Mesothelial cell of epicardium (in vitro differentiated cells): ENCODE measurements at places on chromosomes 7 and 10.

- H3K36me3 ChIP-seq = no peaks in the 10 kb centered on the region
- no peak overlapping the region for H3K27ac ChIP-seq
- no peak for DNase-seq
- no peak overlapping the region for H3K4me3 ChIP-seq
Measured at GRCh38 chr7:4159761-4160554, 522.1 kb upstream of the FOXK1 start.

DNA sequence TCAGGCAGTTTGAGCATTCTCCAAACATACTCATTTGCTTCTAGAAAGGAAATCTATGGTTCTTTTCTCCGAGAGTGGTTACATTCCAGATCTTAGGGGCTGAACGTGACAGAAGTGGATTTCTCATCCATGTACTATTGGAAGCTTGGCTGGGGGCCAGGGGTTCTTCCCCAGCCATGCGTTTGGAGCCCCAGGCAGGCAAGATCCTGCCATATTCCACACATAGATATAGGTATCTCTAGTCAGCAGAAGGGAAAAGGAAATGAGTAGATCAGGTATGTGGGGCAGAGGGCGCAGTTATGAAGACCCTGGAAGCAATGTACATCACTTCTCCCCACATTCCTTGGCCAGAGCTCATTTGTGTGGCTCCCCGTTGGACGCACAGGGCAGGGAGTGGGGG lies 299.8 kb downstream of the CCDC3 start:
- peaks cover 20% of the 10 kb centered on the region for H3K4me1 ChIP-seq
- H3K27ac ChIP-seq = no peak overlapping the region
- no peaks in the 10 kb centered on the region for H3K27me3 ChIP-seq
- DNase-seq = no peak
- no peak overlapping the region for H3K4me3 ChIP-seq

GRCh38 chr7:24700521-24701260 lies 56.6 kb downstream of the GSDME start:
- H3K27ac ChIP-seq = peak overlapping the region; percentile 0
- H3K4me1 ChIP-seq = peaks cover 17% of the 10 kb centered on the region
- H3K4me3 ChIP-seq = no peak overlapping the region

DNA sequence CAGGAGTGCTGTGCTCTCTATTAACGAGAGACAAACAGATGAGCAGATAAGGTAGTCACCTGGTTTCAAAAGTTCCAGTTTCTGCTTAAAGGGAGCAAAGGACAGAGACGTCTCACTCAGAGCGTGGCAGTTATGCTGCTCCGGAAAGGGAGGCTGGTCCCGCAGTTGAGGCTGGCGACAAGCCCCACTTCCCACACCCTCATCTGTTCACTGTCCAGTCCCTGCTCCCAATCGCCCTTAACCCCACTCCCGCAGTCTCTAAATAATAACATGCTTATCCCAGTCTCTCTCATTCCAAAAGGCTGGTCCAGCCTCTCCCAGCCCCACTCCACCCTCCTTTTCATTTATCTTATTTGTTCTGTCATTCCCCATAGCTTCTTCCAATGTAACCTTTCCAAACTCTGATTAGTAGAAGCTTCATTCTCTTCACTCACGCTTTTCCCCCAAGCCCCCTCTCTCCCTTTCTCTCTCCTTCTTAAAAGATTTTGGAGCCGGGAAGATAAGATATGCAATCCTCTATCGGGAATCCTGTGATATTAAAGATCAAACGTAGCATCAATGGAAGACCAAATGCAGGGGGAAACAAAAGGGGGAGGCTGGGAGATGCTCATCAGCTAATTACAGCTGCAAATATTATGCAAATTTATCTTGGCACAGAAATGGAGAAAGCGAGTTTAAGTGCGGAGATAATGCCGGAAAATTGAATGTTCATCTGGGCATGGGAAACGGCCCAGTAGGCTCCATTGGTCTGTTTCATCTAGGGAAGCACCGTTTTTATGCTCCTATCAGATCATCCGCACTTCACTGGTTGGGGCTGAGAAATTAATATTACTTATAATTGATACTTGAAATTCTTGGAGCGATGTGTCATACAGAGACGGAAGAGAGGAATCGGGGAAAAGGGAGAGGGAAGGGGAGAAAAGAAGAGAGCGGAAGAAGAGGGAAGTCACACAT lies 16.3 kb upstream of the GATA3 start:
- no peak overlapping the region for H3K27ac ChIP-seq
- DNase-seq = no peak
- H3K36me3 ChIP-seq = no peaks in the 10 kb centered on the region
- H3K4me3 ChIP-seq = no peak overlapping the region

GRCh38 chr10:88735661-88736060 lies 24.2 kb upstream of the LIPN start:
- no peak overlapping the region for H3K4me3 ChIP-seq
- no peak overlapping the region for H3K27ac ChIP-seq
- peaks cover 35% of the 10 kb centered on the region for H3K27me3 ChIP-seq
- DNase-seq = no peak

DNA sequence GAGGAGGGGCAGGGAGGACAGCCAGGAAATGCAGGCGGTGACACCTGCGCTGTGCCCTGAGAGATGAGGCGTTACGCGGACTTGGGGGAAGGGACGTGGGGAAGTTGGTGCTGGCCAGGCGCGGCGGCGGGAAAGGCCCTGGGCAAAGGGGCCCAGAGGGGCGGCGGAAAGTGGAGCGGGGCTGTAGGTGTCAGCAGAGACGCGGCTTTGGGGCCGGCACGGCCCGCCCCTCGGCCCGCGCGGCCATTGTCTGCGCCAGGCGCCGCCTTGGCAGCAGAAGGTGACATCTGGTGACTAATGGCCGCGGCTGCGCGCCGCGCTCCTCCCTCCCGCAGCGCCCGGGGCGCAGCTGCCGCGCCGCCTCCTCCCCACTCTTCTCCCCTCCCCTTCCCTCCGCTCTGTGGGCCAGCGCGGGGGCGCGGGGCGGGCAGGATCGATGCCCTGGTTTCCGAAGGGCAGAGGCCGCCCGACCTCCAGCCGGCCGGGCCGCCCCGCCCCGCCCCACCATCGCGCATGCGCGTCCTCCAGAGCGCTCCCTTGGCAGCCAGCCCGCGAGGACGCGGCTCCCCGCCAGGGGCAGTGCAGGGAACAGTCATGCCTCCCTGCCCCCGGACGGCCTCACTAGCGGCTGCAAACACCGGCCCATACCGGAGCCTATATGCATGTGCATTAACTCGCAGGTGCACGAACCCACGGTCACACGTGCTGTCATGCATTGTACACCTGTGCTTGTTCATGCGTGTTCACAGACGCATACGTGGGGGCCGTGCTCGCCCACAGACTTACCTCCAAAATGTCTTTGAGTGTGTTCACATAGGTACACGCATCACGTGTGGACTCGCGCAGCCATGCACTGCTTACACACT lies 269.6 kb downstream of the RPS24 start:
- H3K27me3 ChIP-seq = no peaks in the 10 kb centered on the region
- H3K4me1 ChIP-seq = peaks cover 25% of the 10 kb centered on the region
- H3K36me3 ChIP-seq = no peaks in the 10 kb centered on the region
- peak overlapping the region; percentile 91 for H3K27ac ChIP-seq
- peak; percentile 92 for DNase-seq

DNA sequence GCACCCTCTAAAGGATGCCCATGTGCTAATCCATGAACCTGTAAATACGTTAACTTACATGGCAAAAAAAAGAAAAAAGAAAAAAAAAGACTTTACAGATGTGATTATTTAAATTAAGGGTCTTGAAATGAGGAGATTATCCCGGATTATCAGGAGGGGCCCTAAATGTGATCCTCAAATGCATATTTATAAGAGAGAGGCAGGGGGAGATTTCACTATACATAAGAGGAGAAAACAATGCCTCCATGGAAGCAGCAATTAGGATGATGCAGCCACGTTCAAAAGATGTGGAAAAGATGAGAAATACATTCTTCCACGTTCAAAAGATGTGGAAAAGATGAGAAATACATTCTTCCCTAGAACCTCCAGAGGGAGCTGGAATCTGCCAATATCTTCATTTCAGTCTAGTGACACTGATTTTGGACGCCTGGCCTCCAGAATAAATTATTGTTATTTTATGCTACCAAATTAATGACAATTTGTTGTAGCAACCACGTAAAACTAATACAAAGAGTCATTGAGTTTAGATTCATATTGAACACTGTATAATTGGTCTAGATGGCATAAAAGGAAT lies 328.4 kb upstream of the GNAI1 start:
- peaks cover 2% of the 10 kb centered on the region for H3K27me3 ChIP-seq
- no peak overlapping the region for H3K4me3 ChIP-seq
- no peak for DNase-seq
- no peak overlapping the region for H3K27ac ChIP-seq
- H3K36me3 ChIP-seq = peaks cover 4% of the 10 kb centered on the region

DNA sequence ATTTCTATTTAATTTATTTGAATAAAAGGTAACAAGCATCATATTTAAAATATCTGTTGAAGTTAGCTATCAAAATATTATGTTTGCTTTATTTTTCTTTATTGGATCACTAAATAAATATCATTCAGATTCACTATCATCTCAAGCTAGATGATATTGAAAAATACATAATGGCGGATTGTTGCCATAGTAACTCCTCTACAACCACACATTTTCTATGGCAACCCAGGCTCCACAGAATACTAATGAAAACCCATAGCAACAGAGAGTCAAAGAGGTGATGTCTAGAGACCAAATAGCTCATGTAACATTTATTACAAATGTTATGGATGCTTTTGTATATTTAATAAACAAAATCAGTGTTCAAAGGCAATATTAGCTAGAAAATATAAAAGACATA lies 148.9 kb upstream of the CDK1 start:
- H3K27me3 ChIP-seq = no peaks in the 10 kb centered on the region
- no peak for DNase-seq
- H3K4me3 ChIP-seq = no peak overlapping the region
- no peaks in the 10 kb centered on the region for H3K4me1 ChIP-seq

DNA sequence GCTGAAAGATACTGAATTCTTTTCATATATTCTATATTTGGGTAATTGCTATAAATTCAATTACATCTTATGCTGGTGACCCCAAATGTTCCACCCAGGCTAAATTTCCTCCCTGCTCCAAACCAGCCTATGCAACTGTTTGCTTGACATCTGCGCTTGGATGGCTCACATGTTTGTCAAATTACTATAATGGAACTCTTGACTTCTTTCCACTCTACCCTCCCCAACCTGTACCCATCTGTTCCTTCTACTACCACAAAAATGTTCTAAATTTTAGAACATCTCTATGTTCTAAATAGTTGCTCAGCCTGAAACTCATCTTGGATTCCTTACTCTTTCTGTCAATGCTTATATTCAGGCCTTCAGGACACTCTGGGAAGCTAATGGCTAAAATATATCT lies 249.9 kb upstream of the SMIM30 start:
- peaks cover 3% of the 10 kb centered on the region for H3K4me1 ChIP-seq
- no peak overlapping the region for H3K27ac ChIP-seq
- H3K4me3 ChIP-seq = no peak overlapping the region
- no peaks in the 10 kb centered on the region for H3K27me3 ChIP-seq
- no peaks in the 10 kb centered on the region for H3K36me3 ChIP-seq

DNA sequence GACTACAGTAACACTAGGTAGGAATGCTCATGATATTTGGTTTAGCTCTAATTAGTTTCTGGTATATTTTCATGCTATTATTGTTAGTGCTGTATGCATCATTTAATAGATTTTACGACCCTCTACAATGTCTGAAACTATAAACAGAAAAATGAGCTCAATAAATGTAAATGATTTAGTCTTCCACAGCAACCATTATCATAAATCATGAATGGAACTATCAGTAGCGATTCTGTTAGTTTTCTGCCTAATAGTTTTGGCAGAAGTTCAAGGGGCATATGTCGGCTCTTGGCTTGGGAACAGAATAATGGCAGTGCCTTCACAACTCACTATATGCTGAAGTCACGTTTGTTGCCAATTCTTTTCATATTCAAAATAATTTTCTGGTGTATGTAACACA lies 494.8 kb downstream of the PARD3 start:
- H3K27ac ChIP-seq = peak overlapping the region; percentile 90
- DNase-seq = no peak
- no peak overlapping the region for H3K4me3 ChIP-seq
- no peaks in the 10 kb centered on the region for H3K27me3 ChIP-seq
- H3K36me3 ChIP-seq = peaks cover 14% of the 10 kb centered on the region

DNA sequence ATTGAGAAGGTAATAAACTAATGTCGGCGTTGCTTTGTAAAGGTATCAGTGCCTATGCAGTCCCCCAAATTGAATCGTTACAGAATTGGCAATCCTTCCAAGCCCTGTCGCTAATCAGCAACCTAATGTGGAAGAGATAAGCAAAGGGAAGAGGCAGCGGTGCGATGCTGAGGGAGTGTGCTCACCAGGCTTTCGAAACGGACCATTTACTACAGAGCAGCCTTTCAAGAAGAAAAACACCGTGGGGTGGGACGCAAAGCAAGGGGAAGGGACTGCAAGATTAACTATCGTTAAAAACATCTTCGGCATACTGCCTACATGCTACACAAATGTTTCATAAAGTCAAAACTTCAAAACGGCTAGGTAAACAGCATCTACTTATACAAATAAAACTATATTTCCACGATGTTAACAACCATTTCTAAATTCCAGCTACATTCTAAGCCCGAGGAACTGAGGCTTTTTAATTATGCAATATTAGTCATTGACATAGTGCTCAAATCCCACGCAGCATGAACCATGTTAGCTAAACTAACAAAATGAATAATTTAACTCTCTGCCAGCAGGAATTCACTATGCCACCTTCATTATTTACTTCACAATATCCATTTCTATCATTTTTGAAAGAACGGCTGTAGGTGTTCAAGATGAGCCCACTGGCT lies 85.2 kb downstream of the CHCHD3 start:
- DNase-seq = no peak
- H3K27me3 ChIP-seq = no peaks in the 10 kb centered on the region
- H3K4me1 ChIP-seq = peaks cover 40% of the 10 kb centered on the region
- H3K4me3 ChIP-seq = no peak overlapping the region

DNA sequence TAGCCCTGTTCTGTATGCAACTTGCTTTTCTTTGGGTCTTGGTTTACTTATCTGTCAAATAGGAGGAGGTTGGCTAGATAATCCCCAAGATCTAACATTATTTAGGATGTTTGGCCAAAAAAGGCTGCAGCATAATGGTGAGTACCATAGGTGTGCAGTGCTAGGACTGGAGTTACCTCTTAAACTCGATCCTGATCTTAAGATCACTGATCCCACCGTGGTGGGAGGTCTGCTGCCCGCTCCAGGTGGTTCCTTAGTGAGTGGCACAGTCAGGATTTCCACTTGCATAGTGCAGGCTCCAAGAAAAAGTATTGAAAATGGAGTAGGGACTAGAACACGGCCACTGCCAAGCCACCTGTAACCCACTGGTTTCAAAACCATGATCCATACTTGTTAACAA lies 66.9 kb downstream of the KLHDC10 start:
- no peak overlapping the region for H3K27ac ChIP-seq
- no peaks in the 10 kb centered on the region for H3K27me3 ChIP-seq
- no peak overlapping the region for H3K4me3 ChIP-seq
- no peak for DNase-seq
- peaks cover 29% of the 10 kb centered on the region for H3K4me1 ChIP-seq

GRCh38 chr10:131651674-131652437 lies 249.0 kb upstream of the PPP2R2D start:
- peaks cover 7% of the 10 kb centered on the region for H3K4me1 ChIP-seq
- H3K4me3 ChIP-seq = no peak overlapping the region
- H3K36me3 ChIP-seq = no peaks in the 10 kb centered on the region
- no peak overlapping the region for H3K27ac ChIP-seq
